ENCODE measurements at places on chromosomes 12 and 14. TPM values are rescaled to one million over a fixed set of nuclear protein-coding genes. Genes with fewer than 3 reads are reported as not detected.

The KRT8 gene
- 1,417 TPM for total RNA-seq

The PIWIL1 gene
- total RNA-seq: not detected

The RERGL gene
- total RNA-seq: not detected

The OVCH1 gene
- not detected for total RNA-seq

The DPY19L2 gene
- total RNA-seq: 6.9 TPM

The VASH1 gene
- total RNA-seq: 2.9 TPM

The PLEKHD1 gene
- 0.07 TPM for total RNA-seq

The SLC24A4 gene
- total RNA-seq: not detected

The ZNF26 gene
- 3.9 TPM for total RNA-seq

The KCNJ8 gene
- 0.06 TPM for total RNA-seq

The GLI1 gene
- 0.51 TPM for total RNA-seq

The LRTM2 gene
- total RNA-seq: not detected

The ZC2HC1C gene
- total RNA-seq: 1.9 TPM

The PDZRN4 gene
- not detected for total RNA-seq

The RHOJ gene
- total RNA-seq: 0.23 TPM

DNA sequence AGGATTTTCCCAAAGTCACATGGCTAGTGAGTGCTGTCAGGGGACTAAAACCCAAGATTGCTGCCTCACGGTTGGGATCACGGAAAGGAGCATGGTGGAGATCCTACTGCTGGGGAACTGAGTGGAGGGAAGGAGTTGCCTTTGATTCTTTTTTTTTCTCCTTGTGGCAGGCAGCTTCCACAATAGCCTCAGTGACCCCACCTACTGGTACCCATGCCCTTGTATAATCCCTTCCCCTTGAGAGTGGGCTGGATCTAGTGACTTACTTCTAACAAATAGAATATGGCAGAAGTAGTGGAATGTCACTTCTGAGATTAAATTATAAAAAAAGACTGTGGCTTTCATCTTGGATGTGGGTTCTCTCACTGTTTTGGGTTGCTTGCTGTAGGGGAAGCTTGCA lies 135.7 kb downstream of the DICER1 start:
- DNase-seq: no peak

DNA sequence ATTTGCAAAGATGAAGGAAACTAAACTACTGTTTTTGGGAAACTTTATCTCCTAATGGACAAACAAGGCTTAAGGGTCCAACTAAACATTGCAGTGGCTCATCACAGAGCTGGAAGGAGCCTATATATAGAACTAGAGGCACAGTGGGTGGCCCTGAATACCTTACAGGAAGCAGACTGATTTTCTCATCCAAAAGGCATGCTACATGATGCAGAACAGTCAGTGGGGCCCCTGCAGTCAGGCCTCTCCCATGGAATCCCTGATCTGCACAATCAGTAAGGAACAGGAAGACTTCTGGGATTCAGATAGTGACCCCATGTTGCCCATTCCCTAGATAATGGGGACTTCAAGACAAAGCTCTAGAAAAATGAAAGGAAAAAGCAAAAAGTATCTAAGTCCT lies 1.9 kb upstream of the LLPH start:
- DNase-seq: peak; percentile 60

- no peak for DNase-seq
Measured at GRCh38 chr14:24277071-24277470, 5.7 kb upstream of the RABGGTA start.

- DNase-seq: no peak
Measured at GRCh38 chr14:82757776-82758175, 1224.1 kb upstream of the SEL1L start.

DNA sequence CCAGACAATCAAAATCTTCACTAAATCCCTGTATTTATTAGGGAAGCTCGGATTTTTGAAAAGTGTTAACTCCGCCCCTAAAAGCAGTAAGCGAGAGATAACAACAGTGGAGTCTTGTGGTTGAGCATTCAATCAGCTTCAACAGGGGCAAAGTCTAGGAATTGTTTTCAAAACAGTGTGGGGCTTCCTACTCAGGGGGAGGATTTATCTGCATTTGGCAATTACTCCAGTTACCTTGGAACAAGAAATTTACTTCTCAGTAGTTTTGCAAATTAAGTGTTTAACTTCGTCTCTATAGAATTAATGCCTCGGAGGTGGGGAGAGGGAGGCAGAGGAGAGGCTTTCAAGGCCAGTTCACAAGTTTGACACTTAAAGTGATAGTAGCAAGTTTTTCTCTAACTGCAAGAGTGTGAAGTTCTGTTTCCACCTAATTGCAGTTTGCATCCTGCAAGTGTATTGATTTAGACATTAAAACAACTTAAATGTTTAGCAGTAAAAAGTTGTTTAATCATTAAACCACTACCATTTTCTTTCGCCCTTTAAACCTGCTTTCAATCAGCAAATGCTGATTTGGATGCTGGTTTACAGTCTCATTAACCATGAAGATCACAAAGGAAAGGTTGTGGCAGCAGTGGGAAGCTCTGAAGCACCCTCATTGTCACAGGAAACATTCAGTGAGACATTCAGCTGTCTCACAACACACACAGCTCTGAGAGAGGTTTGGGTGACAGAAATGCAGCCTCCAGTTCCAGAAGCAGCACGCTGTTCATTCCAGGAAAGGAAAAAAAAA lies 102.0 kb downstream of the HMGA2 start:
- no peak for DNase-seq

- no peak for DNase-seq
Measured at GRCh38 chr12:83083616-83084015, 396.9 kb downstream of the TMTC2 start.

GRCh38 chr12:54052438-54053002 lies 1.1 kb upstream of the HOXC4 start:
- DNase-seq: no peak

DNA sequence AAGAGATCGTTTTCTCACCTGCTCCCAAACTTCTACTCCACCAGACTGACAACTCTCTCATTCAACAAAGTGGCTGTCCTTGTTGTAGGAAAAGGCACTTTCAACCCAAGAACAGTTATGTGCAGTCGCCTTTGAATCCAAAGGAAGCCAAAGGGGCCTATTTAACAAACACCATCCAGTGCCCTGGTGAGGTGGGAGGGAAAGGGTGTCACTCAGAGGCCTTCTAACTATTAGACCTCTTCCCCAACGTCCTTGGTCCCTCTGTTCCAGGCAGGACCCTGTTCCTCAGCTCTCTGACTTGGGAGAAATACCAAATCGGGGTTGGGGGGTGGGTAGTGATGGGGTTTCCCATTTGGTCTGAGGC lies 3.2 kb downstream of the SIX4 start:
- DNase-seq: no peak

DNA sequence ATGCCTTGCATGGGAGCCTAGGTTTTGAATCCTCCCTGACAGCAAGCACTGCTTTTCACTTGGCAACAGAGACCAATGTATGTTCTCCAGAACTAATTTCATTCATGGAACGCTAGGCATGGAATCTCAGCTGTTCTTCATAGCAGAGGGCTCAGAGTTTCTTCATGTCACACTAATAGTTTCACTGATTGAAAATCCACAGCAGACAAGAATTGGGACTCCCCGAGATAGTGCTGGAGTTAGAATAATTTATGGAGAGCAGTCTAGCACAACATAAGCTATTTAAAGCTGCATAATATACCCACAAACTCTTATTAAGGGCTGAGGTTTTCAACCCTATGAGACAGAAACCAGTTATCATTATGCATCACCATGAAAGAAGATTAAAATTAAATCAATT lies 342.5 kb downstream of the TMEM132D start:
- DNase-seq: no peak

GRCh38 chr12:110349096-110349495 lies 54.4 kb downstream of the ANAPC7 start:
- DNase-seq: no peak
